SK-MEL-5 (cell line): ENCODE measurements at places on chromosomes 7 and 10. TPM values are rescaled to one million over a fixed set of nuclear protein-coding genes. Genes with fewer than 3 reads are reported as not detected.

DNA sequence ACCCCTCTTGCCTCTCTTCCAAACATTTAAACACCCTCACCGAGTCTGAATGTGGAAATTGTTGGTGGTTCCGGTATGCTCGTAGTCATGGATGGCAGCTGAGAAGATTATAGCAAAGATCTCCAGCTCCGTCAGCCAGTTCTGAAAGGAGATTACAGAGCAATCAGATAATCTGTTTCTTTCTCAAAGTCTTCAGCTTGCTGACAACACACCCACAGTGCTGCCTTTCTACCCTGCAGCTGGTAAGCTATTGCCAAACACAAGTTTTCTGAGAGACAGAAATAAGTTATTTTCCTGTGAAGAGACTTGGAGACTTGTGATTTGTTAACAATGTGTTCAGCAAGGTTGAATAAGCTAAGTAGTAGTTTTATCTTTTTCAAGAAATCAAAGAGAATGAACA, 163.6 kb downstream of the PPP1R17 start:
- DNase-seq: no peak

DNA sequence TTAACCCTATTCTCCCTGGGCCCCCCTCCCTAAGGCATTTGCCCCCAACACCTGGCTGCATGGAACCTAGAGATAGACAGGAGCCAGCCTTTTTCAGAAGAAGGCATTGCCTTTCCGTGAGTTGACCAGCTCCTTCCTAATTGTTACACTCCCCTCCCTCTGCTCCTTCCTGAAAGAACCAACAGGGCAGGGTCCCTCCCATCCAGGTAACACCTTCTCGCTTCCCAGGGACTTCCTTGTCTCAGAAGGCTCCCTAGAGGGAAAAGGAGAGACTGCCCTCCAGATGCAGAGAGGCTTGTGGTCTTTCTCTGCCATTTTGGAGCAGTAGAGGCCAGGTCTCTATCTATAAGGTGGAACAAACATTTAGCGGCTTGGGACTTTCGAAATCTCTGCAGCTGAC, 31.9 kb downstream of the PALD1 start:
- DNase-seq: no peak

- peak; percentile 37 for DNase-seq
Measured at GRCh38 chr7:12436896-12437535, 33.4 kb upstream of the VWDE start.

DNA sequence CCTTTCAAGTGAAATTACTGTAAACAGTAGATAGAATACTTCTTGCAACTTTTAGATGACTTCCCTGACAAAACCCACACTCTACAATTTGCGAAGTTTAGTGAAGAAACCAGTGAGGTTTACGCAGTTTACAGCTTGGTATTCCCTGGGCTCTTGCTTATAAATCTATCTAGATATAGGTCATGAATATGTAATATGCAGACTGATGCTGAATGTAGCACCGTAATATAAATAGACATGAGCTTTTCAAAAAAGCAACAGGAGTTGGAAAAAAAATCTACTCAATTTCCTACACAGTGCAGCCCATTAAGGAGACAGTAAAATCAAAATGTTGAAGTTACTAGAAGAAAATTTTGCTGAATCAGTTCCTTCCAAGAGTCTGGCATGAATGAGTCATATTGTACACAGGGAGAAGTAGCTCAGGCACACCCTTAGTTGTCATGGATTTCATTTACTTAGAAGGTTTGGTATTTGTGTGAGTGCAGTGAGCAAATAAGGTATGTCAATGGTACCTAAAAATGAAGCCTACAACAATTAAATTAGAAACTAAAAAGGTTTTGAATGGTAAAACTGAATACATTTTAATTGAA, 67.7 kb upstream of the NEUROD6 start:
- DNase-seq: no peak

GRCh38 chr7:55502124-55502857, 70.0 kb downstream of the VOPP1 start:
- peak; percentile 76 for DNase-seq

DNA sequence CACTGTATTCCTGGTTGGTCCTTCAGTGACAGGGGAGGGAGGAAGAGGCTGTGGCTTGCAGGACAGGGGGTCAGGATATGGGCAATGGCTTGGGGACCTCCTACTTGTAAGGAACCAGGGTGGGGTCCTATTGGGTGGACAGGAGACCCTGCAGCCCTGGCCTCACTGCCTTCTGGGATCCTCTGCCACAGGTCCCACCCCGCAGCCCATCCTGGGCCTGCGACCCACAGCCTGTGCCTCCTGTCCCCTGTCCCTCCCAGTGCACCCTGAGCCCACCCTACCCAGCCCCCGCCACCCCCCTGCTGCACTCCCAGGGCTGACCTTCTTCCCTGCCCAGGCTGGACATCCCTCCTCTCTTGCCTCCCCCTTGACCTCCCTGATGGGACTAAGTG, 58.7 kb upstream of the MYL10 start:
- DNase-seq: no peak

- no peak for DNase-seq
Measured at GRCh38 chr7:135956393-135956792, 20.8 kb downstream of the MTPN start.

DNA sequence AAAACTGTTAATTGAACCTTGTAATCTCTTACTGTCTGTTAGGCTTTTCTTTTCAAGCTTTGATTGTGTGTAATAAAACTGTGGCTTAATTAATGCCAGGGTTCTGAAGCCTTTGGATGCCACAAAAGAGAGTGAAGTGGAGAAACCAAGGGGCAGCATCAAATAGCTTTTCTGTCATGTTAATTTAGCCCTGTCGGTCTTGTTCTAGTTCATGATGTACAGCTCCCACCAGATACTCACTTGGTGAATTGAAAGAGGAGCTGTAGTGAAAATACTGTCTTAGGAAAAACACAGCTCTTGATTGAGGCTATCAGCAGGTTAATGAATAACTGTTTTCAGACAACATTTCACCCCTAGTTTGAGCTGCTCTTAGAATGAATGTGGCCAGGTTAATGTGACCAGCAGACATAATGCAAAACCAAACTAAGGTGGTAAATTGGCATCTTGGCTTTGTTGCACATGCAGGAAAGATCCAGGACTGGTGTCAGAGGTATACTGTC, 94.2 kb downstream of the POLL start:
- DNase-seq: no peak

DNA sequence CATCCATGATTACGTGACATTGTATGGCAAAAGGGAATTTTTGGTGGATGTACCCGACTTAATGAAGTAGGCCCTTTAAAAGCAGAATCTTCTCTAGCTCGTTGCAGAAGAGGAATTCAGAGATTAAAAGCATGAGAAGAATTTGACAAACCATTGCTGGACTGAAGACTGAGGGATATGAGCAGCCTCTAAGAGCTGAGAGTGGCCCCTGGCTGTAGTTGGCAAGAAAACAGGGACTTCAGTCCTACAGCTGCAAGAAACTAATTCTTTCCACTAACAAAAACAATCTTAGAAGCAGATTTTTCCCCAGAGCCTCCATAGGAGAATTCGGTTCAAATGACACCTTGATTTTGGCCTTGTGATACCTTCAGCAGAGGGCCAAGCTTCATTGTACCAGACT, 34.1 kb downstream of the MACC1 start:
- no peak for DNase-seq

GRCh38 chr7:80039251-80039884, 95.3 kb upstream of the GNAI1 start:
- DNase-seq: no peak

- DNase-seq: no peak
Measured at GRCh38 chr7:1748076-1748838, 78.2 kb downstream of the ELFN1 start.

DNA sequence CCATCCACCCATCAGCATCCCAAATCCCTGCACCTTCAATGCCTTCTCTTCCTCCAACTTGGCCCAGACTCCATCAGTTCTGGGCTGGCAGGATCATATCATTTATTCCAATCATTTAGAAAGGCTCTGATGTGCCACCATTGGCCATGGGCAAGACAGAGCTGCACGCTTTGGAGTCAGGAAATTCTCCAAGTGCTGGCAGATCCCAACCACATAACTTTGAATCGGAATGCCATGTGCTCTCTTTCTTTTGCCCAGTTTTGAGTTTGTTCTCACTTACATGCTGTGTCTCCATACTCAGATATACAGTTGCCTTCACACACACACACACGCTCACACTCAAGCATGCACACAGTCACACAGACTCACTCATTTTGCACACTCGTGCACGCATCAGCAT, 85.7 kb upstream of the GHITM start:
- no peak for DNase-seq

- no peak for DNase-seq
Measured at GRCh38 chr10:22258471-22258870, 40.7 kb upstream of the EBLN1 start.

GRCh38 chr7:152850420-152850819, 90.9 kb downstream of the ACTR3B start:
- peak; percentile 77 for DNase-seq

GRCh38 chr10:58319599-58319998, 15.2 kb upstream of the UBE2D1 start:
- DNase-seq: peak; percentile 64

GRCh38 chr10:116469437-116469836, 41.8 kb downstream of the PNLIPRP3 start:
- no peak for DNase-seq

GRCh38 chr7:130207033-130207432, 627 bp upstream of the SSMEM1 start:
- DNase-seq: no peak

- DNase-seq: no peak
Measured at GRCh38 chr7:101127460-101128039, 646 bp downstream of the SERPINE1 start.

DNA sequence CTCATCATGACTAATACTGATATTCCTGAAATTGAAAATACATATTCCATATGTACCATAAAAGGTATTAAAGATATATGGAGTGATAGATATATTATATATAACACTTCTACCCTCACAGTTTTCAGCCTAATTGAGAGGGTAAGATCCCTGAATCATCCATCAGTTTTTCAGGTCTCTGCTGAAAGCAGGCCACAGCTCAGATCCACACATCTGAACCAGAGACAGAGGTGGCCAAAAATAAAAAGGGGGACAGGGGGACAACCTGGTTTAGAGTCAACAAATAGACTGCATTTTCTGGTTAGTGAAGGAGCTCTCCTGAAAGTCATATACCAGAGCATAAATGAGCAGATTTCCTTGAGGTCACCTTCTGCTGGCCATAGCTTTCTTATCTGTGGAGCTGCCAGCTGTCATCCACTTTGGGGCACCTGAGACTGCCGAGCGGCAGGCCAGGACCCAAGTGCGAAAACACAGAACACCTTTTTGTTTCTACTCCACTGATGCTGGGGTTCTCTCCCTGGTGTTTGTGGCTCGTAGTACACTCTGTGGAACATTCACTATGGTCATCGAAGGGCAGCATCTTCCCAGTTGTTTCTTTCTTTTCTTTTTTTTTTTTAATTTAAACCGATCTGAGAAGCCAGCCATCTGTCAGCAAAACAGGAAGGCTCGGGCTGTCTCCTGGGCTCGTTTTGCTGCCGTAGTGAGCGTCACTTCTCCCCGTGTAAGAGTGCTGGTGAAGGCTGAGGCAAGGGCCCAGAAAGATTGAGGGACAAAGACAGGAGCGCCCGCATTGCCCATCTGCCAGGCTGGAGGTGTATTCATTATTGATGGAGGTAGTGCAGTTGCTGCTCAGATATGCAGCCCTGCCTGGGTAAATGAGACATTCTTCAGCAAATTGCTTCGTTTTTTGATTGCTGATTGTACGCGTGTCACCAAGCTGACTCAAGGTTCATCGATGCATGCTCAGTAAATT, 13.5 kb downstream of the IKZF1 start:
- no peak for DNase-seq

- DNase-seq: no peak
Measured at GRCh38 chr7:105454921-105455320, 66.2 kb upstream of the SRPK2 start.

DNA sequence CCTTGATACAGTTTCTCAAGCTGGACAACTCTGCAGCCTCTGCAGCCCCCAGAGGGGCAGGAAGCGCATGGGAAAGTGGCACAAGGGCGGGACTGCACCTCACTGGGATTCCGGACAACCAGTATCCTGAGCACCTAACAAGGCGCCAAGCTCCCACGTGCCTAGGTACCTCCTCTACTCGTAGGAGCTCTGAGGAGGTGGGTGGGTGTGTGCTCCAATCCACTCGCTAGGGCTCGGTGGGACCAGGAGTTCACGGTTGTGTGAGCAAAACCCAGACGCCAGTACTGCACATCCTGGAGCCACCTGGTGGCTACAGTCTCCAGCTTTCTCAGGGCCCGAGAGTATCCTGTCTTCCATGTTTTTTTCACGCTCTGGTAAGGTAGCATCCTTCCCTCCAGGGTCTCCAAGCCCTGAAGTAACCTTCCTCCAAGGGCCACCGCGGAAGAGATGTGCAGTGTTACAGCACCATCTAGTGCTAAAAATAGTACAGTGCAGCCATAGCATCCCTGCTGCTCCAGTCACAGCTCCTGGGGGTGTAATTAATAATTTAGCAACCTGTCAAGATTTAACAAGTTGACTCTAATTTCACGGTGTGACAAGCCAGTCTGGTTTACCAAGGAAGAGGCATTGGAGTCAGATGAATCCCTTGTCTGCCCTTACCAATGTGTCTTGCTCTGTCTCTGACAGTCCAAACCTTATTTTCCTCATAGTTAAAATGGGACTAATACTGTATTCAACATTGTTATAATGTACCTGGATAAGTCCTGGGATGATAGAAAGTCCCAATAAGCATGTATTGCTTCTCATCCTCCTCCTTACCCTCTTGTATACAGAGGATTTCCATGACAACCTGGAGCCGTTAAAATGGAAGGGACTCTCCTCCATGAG, 70.4 kb downstream of the HERPUD2 start:
- DNase-seq: peak; percentile 74

Gene TRPV5
- total RNA-seq: not detected in 2 replicates

Gene SLC29A4
- 8.8 and 9.4 TPM in 2 replicates for total RNA-seq

Gene MALRD1
- not detected in 2 replicates for total RNA-seq

Gene RELN
- total RNA-seq: 5.1 and 6.6 TPM in 2 replicates

Gene C7orf57
- total RNA-seq: 0.48 and 0.79 TPM in 2 replicates

Gene KCP
- 0.03 and 0.13 TPM in 2 replicates for total RNA-seq

Gene CTBP2
- total RNA-seq: 38.1 and 39.6 TPM in 2 replicates

Gene GSTO2
- total RNA-seq: 0.90 and 1.2 TPM in 2 replicates
